ENCODE measurements at places on chromosomes 4 and X.
A peak's percentile ranks its signal among the peaks of the same experiment; 100 is the strongest.

DNA sequence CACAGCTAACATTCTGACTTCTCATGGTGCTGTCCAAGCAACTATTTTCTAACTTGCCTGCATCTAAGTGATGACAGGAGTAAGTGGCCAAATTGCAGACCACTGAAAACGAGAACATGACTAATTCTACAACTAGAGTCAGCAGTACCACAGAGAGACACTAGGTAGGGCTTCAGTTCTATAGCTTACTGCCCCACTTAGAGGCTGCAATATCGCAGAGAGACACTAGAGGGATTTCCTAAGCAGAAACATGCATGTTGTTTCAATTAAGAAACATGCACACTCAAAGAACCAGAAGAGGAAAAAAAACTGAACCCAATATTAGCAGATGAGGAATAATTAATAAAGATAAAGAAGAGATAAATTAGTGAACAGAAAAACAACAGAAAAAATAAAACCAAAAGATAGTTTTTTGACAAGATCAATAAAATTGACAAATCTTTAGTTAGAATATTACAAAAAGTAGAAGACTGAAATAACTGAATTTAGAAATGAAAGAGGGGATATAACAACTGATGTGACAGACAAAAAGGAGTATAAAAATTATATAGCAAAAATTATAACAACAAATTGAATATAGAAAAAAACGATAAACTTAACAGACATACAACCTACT lies 100.8 kb downstream of the SPIN4 start:
- DNase-seq = no peak

- no peak for DNase-seq
Measured at GRCh38 chrX:119067023-119067739, 5.6 kb upstream of the CT47C1 start.

DNA sequence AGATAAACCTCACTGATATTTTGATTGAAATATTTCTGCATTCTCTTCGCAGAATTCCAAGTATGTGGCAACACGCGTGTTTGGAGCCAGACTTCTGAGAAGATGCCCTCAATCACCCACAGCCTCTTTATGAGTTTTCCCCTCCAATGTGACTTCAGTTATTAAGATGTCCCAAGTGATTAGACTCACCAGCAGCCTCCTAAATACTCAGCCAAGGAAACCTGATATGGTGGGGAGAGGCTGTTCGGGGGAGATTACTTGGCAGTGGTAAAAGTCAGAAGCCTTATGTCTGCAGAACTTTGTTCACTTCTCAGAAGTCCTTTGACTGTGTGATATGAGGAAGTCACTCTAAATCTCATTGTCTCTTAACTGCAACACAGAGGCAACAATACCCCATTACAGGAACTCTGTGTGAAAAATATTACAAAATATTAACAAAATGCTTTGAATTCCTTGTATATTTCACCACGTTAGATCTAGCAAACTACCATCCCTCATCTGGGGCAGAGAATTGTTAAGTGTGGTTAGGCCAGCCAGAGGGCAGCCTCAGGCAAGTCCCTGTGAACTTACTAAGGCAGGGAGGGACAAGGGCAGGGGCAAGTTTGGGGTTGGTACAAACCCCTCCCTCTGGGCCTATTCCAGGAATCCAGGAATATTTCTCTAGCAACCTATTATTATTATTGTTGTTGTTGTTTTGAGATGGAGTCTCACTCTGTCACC lies 151.4 kb upstream of the USP9X start:
- no peak for DNase-seq

- no peak for DNase-seq
Measured at GRCh38 chr4:84681486-84682274, 98.8 kb downstream of the CDS1 start.

- peak; percentile 9 for DNase-seq
Measured at GRCh38 chr4:46931981-46932380, 22.9 kb upstream of the COX7B2 start.

GRCh38 chrX:10044021-10044420 lies 76.9 kb downstream of the CLDN34 start:
- DNase-seq = no peak
